ENCODE measurements at places on chromosomes 7 and 10. TPM values are rescaled to one million over a fixed set of nuclear protein-coding genes. Genes with fewer than 3 reads are reported as not detected.

The ZNF467 gene
- 0.48 TPM for total RNA-seq

The OGDHL gene
- total RNA-seq: 0.28 TPM

The MRPS16 gene
- 102 TPM for total RNA-seq

The FRAT2 gene
- 8.1 TPM for total RNA-seq

The NMT2 gene
- total RNA-seq: 16.5 TPM

The TAF3 gene
- 5.1 TPM for total RNA-seq

The POU6F2 gene
- total RNA-seq: not detected

The RNLS gene
- 6.0 TPM for total RNA-seq

The KIAA1217 gene
- 17.5 TPM for total RNA-seq

The TMEM213 gene
- total RNA-seq: not detected

The TMEM248 gene
- 57.4 TPM for total RNA-seq

The ANKRD22 gene
- 0.35 TPM for total RNA-seq
